ENCODE measurements at places on chromosomes 5 and 9.

DNA sequence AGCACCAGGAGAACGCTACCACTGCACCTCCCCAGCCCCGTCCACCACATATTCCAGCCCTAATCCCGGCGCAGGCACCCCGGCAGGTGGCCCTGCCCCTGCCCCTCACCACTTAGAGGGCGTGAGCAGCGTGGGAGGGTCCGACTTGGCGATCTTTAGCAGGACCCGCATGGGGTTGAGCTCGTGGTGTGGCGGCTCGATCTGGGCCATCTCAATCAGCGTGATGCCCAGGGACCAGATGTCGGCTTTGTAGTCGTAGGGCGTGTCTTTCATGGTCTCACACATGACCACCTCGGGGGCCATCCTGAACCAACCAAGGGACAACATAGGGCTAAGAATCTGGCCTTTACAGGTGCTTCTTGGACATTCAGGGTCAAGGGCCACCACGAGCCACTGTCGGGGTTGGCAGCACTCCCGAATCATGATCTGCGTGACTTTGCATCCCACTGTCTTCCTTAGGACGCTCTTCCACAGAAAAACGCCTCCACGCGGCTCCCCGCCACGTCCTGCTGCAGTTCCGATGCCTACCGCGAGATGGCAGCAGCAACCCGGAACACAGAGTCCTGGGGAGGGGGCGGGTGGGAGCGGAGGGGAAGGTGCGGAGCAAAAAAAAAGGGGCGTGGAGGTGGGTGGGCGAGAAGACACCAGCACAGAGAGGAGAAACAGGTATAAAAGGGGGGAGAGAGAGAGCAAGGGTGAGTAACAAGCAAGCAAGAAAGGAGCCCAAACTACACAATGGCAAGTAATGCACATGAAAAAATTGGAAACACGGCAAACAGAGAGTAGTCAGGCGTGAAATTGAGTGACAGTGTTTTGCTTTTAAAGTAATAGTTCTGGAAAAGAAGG, 81.3 kb downstream of the STK10 start:
- peak; percentile 39 for DNase-seq

- no peak for DNase-seq
These were observed 383.2 kb upstream of the SGCD start for GRCh38 chr5:155943516-155944407.

DNA sequence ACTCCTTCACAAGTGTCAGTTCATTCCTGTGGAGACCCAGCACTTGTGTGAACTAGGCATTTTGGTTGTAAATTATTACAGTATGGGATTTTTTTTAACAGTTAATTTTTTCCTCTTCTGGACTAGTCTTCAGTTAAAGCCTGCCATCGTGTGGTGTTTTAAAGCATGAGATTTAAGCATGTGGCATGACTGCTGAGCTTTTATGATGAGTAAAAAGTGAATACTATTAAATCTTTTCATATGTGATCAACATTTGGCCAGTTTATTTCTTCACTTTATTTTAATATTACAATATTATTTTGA, 25.0 kb downstream of the LMNB1 start:
- DNase-seq = no peak

- no peak for DNase-seq
These were observed 467.6 kb upstream of the ZNF608 start for GRCh38 chr5:125214080-125214479.

GRCh38 chr5:151904127-151904526, 20.5 kb downstream of the GLRA1 start:
- DNase-seq = no peak

DNA sequence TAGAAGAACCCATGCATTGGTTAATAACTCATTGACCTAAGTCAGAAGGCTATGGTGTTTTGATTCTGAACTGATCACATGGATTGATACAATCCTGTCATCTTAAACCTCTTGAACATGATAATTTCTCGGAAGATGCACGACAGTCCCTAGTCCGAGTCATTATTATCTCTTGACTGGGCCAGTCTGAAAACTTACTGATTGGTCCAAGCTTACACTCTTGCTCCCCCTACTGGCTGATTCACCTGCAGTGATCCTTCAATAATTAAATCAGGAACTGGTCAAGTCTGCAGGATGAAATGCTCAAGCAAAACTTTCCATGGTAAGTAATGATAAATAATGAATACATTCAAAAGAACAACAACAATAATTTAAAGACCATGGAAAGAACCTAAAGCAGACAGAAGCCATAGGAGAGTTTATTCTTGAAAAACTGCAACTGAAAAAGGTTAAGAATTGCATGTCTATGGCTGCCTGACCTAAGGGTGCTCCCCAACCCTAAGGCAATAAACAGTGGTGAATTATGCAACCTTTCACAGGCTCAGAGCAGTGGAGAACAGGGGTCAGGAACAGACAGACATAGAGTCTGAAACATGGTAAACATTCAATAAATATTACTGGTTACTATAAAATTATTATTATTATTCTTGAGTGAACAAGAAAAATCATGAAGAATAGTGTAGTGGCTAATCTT, 79.3 kb downstream of the BRINP1 start:
- DNase-seq = peak; percentile 56

GRCh38 chr5:72191404-72191803, 84.1 kb downstream of the MAP1B start:
- no peak for DNase-seq

DNA sequence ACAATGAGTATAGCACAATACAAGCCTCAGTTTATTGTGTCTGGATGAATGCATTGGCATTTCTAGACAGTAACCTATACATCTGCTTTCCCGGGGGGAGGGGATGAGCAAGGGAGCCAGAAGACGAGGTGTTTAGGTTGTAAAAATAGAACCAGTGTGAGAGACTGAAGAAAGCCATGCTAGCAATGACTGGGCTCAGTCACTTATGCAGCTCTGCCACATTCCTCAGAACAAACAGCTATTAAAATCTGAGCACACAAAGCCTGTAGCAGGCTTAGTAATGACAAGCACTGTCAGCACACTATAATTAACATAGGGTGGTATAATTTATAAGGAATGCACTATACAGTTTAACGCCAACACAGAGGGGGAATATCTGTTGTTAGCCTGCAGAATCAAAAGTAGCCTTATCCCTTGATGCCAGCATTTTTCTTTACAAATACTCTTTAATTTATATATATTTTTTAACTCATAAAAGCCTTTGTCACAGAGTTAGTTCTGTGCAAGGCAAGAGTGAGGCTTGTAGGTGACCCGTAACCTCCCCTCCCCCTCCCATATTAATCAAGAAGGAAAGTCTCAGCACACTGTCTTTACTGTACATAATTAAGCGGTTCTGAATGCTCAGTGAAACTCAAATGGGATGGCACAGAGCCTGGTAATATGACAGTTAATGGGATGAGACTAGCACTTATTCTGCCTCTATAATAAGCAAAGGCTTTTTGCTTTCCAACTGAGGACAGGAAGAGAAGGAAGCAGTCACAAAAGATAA, 295.4 kb downstream of the CSNK1G3 start:
- DNase-seq = no peak

GRCh38 chr5:756865-757345, 27.6 kb downstream of the ZDHHC11B start:
- DNase-seq = peak; percentile 3

GRCh38 chr5:158739951-158740757, 359.6 kb downstream of the EBF1 start:
- no peak for DNase-seq

DNA sequence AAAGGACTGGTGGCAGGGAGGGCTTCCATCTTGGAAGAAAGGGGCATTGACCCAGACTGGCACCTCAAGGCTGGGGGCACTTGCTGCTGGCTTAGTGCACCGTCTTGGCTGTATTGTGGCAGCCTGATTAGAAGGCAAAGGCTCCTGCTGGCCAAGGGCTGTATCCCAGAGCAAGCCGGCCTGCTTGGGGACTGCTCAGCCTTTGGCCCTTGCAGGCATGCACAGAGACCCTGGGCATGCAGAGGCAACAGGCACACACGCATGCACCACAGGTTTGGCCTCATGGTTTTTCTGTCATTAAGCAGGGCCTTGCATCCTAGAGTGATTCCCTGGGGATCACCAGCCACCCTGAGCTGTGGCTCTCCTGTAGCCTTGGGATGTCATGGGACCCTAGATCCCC, 29.0 kb downstream of the PITX1 start:
- no peak for DNase-seq

GRCh38 chr5:79396265-79396664, 117.7 kb downstream of the HOMER1 start:
- no peak for DNase-seq

- no peak for DNase-seq
These were observed 230.6 kb upstream of the CD180 start for GRCh38 chr5:67426961-67427849.

DNA sequence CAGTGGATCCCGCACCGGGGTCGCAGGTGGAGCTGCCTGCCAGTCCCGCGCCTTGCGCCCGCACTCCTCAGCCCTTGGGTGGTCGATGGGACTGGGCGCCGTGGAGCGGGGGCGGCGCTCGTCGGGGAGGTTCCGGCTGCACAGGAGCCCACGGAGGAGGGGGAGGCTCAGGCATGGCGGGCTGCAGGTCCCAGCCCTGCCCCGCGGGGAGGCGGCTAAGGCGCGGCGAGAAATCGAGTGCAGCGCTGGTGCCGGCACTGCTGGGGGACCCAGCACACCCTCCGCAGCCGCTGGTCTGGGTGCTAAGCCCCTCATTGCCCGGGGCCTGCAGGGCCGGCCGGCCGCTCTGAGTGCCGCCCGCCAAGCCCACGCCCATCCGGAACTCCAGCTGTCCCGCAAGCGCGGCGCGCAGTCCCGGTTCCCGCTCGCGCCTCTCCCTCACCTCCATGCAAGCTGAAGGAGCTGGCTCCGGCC, 120.6 kb upstream of the MEF2C start:
- no peak for DNase-seq

DNA sequence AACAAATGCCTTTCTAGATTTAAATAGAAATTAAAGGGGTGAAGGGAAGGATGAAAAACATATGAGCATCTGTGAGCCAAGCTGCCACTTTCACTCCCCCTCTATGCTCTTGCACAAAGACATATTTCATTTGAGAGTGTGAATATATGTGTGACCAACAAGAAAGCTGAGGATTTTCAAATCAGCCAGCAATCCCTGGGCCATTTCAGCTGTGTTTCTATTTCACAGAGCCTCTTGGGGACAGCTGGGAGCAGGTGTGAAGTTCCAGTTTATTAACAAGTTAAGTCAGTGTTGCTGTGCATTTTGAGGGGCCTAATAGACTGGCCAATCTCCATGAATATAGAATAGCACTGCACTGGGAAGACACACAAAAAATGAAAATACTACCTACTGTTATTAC, 248.7 kb upstream of the RGMB start:
- DNase-seq = no peak

- no peak for DNase-seq
These were observed 140.1 kb downstream of the FGF1 start for GRCh38 chr5:142545650-142546322.

- no peak for DNase-seq
These were observed 93.1 kb downstream of the MED27 start for GRCh38 chr9:131986576-131986975.

DNA sequence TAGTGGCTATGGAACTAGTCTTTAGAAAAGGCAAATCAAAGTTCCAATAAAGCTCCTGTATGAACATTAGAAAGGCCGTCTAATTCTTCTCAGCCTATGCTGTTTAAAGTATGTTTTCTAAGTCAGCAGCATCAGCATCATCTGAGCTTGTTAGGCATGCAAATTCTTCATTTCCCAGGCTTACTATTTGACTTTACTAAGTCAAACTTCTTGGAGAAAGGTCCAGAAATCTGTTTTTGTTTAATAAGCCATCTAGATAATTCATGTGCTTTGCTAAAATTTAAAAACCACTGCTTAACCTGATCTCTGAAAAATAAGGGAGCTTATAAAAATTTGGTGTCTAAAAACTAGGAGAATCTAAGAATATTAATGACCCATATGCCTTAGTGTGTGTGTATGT, 200.2 kb upstream of the SGCD start:
- no peak for DNase-seq

All from H54 (cell line).